ENCODE measurements at places on chromosomes 4 and X. TPM values are rescaled to one million over a fixed set of nuclear protein-coding genes. Genes with fewer than 3 reads are reported as not detected.

Gene ADRA2C
- total RNA-seq: not detected

Gene CHM
- 16.5 TPM for total RNA-seq

Gene SH2D1A
- total RNA-seq: 58.4 TPM

Gene ZNF157
- 0.35 TPM for total RNA-seq

Gene DGAT2L6
- total RNA-seq: not detected

- no peak for DNase-seq
These were observed 2002.5 kb upstream of the TENM3 start for GRCh38 chr4:180240670-180241069.

GRCh38 chr4:107518076-107518475, 202.0 kb downstream of the PAPSS1 start:
- no peak for DNase-seq

DNA sequence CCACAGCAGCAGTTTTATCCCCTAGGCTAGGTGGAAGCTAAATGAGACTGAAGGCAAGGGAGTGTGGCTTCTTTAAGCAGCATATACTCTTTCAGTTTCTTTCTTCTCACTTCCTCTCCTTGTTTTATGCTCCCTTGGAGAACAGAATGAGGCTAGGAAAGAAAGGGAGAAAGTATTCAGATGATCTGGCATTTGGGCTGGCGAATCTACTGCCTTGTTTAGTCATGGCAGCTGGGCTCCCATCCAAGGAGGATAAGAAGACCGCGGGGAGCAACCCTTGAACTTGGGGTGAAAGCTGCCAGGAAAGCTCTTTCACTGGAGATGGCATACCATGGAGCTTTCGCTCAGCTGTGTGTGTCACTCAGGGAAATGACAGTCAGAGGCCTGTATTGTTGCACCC, 72.1 kb downstream of the ARHGEF38 start:
- no peak for DNase-seq

- DNase-seq: no peak
These were observed 38.0 kb upstream of the SPON2 start for GRCh38 chr4:1210241-1210841.

- no peak for DNase-seq
These were observed 110.2 kb upstream of the MYOZ2 start for GRCh38 chr4:119025420-119025819.
